Left kidney (tissue), 8 donors: ENCODE measurements at places on chromosomes 1 and 21.
A peak's percentile ranks its signal among the peaks of the same experiment; 100 is the strongest.

- no peak for DNase-seq
Observed at GRCh38 chr1:66576645-66577044, 42.7 kb downstream of the SGIP1 start.

DNA sequence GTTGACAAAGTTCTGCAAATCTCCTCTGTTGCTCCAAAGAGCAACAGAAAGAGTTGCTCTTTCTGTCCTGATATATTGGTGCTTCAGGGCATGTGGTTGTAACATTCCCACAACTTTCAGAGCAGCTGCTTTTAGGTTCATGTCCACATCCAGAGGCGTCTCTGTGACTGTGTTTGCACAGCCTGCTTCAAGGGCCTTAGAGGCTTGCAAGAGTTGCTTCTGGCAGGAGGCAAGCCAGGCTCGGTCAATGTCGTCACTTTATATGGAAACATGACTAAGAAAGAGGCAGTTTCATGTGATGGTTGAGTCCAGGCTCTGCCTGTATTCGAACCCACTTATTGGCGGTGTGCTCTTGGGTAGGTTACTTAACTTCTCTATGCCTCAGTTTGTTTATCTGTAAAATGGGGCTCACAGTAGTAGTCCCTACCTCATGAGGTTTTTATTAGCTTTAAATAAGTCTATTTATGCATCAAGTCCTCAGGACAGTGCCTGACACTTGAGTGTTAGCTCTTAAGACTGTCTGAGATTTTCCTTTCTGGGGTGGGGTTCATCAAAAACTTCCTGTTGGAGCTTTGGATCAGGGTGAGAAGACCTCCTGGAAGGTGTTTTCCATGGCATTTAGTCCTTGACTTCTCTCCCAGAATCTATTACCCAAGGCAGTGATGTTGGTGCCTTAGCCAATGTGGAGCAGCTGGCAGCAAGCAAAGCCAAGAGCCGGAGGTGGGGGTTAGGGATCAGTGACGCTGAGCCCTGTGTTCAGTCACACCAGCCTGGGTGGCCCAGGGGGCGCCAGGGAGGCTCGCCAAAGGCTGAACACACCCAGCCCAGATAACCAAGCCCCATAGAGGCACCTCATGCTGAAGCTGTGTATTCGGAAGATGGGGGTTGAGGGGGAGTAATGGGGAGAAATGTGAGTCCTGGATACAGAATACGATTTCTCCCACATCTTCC lies 18.9 kb downstream of the LHX4 start:
- no peak for DNase-seq

DNA sequence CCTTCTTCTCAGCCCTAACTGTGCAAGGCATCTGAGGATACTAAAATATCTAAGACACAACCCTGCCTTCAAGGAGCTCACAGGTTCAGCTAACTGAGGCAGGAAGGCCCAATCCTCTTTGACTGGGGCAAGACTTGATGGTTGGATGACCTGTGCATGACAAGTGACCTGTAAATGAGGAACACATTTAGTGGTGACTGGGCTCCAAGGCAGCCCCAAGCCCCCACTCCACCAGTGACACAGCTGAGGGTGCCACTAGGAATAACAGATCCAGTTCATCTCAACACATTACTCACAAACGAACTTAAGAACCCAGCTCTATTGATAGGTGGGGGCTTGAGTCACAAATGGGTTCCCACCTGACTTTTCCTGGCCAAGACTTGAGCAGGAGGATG lies 244.7 kb upstream of the IRF2BP2 start:
- DNase-seq, result no peak

- DNase-seq, result no peak
Observed at GRCh38 chr1:20962576-20963258, 175.6 kb upstream of the HP1BP3 start.

DNA sequence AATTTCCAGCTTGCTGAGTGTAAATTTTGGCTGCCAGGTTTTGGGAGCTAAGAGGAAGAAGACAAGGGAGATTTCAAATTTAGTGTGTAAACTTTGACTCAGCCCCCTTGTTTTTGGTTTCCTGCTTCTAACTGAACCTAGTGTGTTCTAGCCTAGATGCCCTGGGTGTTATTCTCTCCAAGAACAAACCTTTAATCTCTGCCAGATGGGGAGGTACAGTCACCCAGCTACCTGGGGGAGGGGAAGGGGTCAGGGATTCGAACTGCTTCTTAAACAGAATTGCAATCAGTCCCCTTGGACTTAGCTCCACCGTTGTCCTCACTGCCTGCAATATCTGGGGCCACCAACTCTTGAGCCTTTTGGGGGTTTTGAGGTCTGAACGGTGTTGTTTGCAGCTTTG lies 238.9 kb downstream of the KIF26B start:
- no peak for DNase-seq

GRCh38 chr1:65836686-65837085 lies 44.0 kb downstream of the PDE4B start:
- DNase-seq, result no peak

GRCh38 chr21:27425574-27425973 lies 458.7 kb upstream of the ADAMTS5 start:
- no peak for DNase-seq

DNA sequence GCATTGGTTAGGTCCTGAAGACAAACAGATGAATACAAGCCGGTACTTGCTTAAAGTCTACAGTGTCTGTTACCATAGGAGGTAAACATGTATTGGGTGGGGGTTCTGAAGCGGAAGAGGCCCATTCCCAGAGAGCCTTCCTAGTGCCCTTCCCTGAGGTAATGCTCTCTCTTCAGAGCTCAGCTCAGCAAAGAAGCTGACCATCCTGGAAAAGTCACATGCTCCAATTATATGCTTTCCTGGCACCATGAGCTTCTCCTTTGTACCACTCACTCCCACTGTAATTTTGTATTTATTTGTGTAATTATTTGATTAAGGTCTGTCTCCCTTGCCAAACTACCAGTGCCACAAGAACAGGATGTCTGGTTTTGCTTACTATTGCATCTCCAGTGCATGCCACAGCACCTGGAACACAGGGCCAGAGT lies 42.0 kb downstream of the RAB3B start:
- DNase-seq, result no peak

- no peak for DNase-seq
Observed at GRCh38 chr1:169925505-169926482, 32.1 kb upstream of the SCYL3 start.

DNA sequence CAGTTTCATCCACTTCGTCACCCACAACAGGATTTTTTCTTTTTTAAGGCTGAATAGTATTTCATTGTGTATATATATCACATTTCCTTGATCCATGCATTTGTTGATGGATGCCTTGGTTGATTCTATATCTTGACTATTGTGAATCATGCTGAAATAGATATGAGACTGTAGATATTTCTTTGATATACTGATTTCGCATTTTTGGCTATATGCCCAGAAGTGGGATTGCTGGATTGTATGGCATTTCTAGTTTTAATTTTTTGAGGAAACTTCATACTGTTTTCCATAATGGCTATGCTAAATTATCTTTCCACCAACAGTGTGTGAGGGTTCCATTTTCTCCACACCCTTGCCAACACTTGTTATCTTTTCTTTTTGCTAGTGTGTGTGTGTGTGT lies 5.0 kb downstream of the GUCA2B start:
- no peak for DNase-seq

DNA sequence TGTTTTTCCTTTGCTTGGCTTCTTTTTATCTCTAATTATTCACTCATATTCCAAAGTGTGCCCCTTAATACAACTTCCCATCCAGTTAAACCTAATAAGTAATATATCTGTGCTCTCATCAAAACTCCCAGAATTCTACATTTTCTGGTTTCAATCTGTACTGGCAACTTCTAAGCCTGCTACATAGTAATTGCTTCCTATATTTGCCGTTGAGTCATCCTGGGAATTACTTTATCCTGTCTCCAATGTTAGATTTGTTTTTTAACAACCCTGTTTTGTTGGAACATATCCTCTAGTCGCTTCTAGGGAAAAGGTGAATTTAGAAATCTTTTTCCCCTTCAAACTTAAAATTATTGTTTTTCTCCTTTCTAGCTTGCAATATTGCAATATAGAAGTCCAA lies 620.5 kb upstream of the PKN2 start:
- DNase-seq, result no peak

DNA sequence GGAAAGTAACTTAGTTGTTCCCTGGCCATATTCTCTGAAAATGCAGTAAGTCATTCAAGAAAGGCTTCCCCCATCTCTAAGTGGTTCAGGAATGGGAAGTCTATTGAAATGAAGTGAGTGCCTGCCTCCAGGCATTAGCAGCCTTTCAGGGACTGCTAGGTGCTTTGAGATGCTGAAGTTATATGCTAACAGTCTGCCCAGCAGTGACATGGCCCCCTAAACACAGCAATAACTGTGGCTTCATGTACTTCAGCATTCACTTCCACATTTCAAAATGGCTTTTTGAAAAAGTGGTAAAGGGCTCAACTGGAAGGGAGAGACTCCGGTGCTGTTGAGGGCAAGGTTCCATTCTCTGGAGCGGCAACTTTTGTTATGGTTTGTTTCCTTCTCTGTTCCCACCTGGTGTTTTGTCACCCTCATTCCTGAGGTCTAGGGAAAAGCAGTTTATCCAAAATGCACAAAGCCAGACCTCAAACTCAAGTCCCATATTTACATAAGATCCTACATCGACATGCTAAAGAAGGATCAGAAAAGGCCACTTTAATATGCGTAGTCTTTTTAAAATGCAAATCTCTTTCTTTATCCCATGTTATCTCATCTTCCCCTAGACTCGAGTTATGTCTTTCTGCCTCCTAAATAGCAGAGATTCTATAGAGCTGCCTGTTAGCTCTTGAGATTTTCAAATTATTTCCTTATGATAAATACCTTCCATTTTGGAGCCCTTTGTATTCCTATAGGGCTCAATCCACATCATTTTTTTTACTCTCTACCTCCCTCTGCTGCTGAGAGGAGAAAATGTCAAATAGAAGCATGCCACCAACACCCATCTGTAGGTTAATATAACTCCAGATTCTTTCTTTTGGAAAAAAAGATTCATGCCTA lies 34.2 kb upstream of the LRRC8C start:
- DNase-seq, result peak; percentile 41

GRCh38 chr1:8510041-8510823 lies 192.3 kb downstream of the SLC45A1 start:
- DNase-seq, result no peak

- no peak for DNase-seq
Observed at GRCh38 chr21:15332572-15332971, 267.8 kb upstream of the NRIP1 start.

GRCh38 chr1:63871463-63871862 lies 97.6 kb downstream of the ROR1 start:
- no peak for DNase-seq

DNA sequence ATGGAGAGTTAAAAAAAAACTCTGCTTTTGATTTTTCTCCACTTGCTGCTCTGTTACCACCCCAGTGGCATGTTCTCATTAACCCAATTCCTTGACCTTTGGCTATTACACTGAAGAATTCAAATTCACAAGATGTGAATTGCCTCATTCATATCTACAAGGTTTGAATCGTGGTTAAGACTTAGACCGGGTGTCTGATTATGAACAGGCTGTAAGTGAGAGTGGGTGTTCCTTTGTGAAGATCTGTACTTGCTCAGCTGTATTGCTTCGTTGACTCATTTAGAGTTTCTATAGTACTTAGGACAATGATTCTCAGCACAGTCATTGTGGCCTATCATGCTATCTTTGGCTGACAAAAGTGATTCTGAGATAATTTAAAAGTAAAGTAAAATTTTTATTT lies 36.4 kb downstream of the DNM3 start:
- DNase-seq, result no peak

GRCh38 chr21:44946254-44947041 lies 6.6 kb downstream of the SLX9 start:
- no peak for DNase-seq

GRCh38 chr1:206029484-206029883 lies 5.8 kb upstream of the CTSE start:
- no peak for DNase-seq

GRCh38 chr1:36787312-36787913 lies 246.9 kb downstream of the GRIK3 start:
- DNase-seq, result no peak

- DNase-seq, result no peak
Observed at GRCh38 chr1:81463936-81464837, 336.5 kb upstream of the ADGRL2 start.

GRCh38 chr1:57839067-57839466 lies 415.2 kb upstream of the DAB1 start:
- no peak for DNase-seq

DNA sequence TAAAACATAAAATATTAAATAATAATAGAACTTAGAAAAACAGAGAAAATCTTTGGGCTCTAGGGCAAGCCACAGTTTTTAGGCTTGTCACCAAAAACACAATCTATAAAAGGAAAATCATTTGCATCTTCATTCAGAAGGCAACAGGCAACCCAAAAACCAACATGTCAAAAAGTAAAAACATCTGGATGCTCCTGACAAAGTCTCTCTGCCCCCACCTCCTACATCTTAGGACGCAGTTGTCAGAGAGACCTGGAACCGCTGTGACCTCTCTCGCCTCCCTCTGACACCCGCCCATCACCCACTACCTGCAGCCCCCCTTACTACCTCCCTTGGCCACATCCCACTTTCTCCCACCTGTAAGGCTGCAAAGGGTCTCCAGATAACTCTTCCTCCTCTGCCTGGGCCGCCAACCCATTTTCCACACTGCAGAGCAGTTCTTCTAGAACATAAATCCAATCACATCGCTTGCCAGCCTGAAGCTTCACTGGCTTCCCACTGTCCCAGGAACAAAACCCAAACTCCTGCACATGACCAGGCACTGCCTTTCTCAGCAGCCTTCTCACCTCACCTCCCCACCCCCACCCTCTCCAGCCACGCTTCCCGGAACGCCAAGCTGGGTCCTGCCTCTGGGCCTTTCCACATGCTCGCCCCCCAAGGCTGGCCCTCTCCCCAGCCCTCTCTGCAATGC lies 14.7 kb downstream of the PRDM15 start:
- no peak for DNase-seq

DNA sequence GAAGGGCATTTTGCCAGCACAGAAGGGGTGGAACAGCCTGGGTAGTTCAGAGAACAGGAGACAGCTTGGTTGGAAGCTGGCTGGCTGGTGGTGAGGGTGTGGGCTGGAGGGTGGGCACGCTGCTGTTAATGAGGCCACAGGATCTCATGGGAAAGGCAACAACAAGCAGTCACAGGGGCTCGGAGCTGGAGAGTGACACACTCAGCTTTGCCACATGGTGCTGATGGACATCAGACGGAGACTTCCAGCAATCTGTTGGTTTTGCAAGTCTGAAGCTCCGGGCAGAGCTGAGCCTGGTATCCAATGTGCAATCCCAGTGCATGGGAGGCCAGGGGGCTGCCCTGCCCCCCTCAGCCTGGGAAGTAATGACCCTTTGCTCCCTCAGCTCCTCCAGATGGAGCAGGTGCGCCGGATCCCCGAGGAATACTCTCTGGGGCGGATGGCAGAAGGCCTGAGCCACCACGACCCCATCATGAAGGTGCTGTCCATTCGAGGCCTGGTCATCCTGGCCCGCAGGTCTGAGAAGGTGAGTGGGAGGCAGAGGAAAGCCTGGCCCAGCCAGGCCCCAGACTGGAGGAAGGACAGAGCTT lies 15.6 kb upstream of the TTC4 start:
- no peak for DNase-seq
